ENCODE measurements at places on chromosomes 16 and 17.

- no peak for DNase-seq
These were observed 299.3 kb downstream of the SOX9 start for GRCh38 chr17:72419866-72420774.

- DNase-seq: no peak
These were observed 170.4 kb downstream of the SALL1 start for GRCh38 chr16:50980666-50981065.

GRCh38 chr17:49393491-49394255 lies 21.0 kb downstream of the PHB1 start:
- DNase-seq: peak; percentile 4

DNA sequence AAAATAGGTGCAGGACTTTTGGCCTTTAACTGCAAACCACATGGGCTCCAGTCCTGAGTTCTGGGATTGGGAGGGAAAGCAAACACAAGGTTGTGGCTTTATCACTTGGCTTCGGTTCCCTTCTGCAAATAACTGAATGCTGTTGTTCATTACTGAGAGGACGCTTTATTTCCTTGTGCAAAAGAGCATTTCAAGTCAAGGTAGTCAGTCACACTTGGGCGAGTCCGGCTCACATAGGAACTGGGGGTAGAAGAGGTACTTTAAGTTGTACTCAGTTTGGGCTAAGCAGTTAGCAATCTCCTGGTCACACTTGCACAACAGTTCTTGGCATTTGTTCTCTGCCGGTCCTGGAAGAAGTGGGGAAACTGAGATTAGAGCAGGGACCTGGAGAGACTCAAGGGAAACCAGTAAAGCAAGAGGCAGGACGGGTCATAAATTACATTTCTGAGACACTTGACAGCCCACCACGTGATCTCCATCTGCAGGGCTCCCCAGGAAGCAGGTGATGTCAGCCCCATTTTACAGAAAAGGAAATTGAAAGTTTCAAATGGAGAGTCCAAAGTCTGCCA lies 21.6 kb downstream of the PLA2G10 start:
- DNase-seq: no peak

DNA sequence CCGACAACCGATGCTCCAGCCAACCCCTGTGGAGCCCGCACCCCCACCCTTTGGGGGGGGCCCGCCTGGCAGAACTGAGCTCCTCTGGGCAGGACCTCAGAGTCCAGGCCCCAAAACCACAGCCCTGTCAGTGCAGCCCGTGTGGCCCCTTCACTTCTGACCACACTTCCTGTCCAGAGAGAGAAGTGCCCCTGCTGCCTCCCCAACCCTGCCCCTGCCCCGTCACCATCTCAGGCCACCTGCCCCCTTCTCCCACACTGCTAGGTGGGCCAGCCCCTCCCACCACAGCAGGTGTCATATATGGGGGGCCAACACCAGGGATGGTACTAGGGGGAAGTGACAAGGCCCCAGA lies 17.9 kb downstream of the NGFR start:
- no peak for DNase-seq

DNA sequence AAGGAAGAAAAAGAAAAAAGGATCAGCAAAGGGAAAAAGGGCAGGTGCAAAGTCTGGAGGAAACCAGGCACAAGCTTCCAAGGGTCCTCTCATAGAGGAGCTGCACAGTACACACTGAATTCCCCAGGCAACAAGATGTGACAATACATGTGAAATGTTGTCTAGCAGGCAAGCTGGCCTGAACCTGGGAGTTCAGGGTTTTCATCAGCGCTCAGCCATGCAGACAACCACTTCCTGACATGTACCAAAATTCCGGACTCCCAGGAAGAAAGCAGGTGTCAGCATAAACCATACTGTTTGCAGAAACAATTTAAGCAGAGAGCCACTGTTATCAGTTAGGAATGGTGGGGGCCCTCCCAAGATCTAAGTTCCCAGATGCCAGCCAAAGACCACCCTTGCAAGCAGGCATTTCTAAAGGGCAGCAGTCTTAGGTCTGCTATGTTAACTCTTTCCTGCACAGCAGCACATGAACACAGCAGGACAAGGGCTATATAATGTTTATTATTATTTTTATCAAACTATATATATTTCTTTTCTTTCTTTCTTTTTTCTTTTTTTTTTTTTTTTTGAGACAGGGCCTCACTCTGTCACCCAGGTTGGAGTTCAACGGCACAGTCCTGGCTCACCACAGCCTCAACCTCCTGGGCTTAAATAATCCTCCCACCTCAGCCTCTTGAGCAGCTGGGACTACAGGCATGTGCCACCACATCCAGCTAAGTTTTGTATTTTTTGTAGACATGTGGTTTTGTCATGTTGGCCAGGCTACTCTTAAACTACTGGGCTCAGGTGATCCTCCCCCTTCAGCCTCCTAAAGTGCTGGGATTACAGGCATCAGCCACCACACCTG lies 10.1 kb downstream of the TK2 start:
- DNase-seq: no peak

DNA sequence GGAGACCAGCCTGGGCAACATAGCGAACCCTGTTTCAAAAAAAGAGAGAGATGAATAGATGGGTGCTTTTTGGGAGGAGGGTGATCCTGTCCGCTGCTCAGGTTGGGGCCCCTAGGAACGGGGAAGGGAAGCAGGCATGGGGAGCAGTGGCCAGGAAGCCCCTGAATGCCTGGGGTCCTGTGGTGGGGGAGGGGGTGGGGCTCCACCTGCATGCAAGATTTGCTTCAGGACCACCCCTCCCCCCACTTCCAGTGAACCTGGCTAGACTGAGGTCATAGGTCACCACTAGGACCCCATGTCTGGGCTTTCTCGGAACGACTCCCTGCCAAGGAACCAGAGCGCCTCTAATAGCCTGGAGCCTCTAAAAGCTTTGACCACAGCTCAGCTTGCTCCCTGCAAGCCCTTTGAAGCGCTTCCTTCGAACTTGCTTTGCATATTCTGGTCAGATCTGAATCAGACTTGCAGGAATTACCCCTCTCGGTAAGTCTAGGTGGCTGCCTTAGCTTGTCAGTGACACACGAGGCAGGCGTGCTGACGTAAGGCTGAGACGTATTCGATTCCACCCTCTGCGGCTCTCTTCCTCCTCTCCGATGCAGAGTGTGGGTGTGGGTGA lies 3.7 kb downstream of the SOCS3 start:
- DNase-seq: peak; percentile 94

- peak; percentile 35 for DNase-seq
These were observed 572 bp downstream of the MPG start for GRCh38 chr16:78444-79150.

DNA sequence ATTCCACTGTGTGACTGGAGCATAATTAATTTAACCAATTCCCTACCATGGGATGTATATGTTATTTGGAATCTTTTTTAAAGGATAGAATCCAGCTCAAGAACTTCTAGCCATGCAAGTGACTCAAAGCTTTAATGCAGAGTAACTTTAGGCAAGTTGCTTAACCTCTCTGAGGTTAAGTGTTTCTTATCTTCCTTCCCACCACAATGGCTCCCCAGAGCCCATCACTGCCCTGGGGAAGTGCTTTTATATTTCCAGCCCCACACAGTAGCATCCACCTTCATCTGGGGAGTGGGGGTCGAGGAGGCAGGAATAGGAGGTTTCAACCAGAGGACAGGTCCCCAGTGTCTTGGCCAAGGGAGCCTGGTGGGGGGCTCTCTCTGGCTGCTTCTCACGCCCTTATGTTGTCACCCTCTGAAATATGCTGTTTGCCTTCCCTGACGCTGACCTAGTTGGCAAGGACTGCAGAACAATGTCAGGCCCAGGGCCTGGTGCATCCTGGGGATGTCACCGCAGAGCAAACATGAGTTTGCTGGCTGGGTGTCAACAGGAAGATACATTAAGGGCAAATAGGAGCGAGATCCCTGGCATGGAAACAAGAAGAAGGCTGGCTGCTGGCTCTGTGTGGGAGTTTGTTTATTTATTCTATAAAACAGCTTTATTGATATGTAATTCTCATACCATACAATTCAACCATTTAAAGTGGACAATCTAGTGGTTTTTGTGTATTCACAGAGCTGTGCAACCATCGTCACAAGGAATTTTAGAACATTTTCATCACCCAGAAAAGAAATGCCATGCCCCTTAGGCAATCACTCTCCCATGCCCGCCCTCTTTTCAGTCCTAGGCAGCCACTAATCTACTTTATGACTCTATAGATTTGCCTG lies 46.6 kb upstream of the WSB1 start:
- DNase-seq: peak; percentile 36

GRCh38 chr17:61144617-61145564 lies 254.8 kb upstream of the TBX2 start:
- DNase-seq: no peak

DNA sequence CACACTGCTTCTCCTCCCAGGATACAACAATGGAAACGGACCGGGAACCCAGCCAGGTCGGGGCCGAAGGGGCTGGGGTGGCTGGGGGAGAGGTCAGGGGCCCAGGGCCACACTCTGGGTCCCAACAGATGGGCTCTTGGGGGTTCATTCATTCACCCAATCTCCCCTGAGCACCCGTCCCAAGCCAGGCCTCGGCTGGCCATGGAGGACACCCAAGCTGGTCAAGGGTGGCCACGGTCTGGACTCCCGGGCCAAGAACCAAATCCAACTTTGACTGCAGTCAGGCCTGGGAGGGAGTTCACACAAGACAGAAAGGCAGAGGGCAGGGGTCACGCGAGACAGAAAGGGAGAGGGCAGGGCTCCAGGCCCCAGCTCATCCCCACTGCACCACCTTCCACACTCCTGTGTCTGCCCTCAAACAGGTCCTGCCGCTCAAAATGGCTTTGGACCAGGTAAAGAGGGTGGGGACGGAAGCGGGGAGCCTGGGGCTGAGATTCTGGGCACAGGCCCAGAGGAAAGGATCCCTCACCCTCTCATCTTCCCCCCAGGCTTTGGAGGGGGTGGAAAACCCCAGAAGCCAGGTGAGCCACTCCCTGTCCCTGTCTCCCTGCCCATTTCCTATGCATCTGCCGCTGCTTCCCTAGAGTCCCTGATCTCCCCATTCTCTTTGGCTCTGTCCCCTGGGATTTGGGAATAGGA lies 12.3 kb upstream of the PKMYT1 start:
- DNase-seq: no peak

DNA sequence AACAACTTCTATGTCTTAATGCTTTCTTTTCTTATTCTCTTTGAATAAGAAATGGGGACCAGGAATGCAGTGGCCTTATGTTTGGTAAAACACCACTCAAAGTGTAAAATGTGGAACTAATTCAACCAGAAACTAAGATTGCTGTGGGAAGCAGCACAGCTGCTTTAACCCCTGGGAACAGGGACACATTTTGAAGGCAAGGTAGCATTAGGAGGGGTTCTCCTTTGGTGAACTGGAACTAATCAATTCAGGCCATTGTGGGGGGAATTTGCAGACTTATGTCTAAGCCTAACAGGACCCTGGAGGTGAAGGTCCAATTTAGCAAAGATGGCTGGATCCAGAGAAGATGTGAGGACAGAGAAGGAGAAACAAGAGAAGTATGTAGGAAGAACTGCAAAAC lies 256.1 kb downstream of the ZFHX3 start:
- no peak for DNase-seq

GRCh38 chr16:53216798-53217197 lies 162.0 kb downstream of the CHD9 start:
- no peak for DNase-seq

GRCh38 chr17:72151565-72152386 lies 31.0 kb downstream of the SOX9 start:
- peak; percentile 55 for DNase-seq

- no peak for DNase-seq
These were observed at the start of gene RAB37 for GRCh38 chr17:74736513-74737298. Gene RAB37 (plus strand): TSS chr17:74737256. CDS start chr17:74737273, 17 bp downstream.

- DNase-seq: peak; percentile 67
These were observed at the start of gene MILR1 for GRCh38 chr17:64448665-64449512. Gene MILR1 (plus strand): TSS chr17:64449115. CDS start chr17:64449169, 54 bp downstream.

GRCh38 chr17:3962217-3962964 lies 1.8 kb downstream of the ATP2A3 start:
- DNase-seq: no peak

DNA sequence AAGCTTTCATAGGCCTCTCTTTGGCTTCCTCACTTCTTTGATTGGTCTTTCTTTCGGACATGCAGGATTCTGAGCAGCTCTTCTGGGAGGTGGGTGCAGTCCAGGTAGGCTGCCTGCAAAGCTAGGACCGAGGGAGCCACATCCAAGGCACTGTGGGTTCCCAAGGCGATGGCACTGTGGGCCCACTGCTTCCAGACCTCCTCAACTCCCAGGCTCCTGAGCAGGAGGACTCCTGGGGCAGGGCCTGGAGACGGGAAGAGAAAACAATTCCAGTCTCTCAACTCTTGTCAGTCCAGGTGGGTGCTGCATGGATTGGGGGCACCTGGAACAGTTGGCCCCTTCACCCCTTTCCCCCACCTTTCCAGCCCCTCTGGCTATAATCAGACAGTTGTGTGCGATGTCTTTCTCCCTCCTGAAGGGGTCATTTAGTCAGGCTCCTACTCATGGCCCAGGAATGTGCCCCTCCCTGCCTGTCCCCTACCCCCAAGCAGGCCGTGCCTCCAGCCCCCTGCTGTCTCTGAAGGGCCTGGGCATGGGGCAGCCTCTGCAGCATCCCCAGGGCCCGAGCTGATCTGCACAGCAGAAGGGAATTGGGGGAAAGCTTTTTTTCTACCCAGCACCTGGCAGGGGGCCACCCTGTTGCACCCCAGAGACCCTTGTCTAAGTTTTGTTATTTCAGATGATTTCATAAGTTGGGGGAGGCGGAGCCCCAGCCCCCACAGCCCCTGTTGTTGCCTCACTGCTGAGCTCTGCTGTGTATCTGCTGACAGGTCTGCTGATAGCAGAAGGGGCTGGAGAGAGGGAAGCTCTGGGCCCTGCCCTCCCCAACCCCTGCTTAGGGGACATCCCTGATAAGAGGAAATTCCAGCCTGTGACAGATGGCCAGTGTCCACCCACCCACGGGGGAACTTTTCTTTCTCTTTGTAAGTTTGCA lies 330.3 kb downstream of the SEC14L1 start:
- DNase-seq: peak; percentile 87

DNA sequence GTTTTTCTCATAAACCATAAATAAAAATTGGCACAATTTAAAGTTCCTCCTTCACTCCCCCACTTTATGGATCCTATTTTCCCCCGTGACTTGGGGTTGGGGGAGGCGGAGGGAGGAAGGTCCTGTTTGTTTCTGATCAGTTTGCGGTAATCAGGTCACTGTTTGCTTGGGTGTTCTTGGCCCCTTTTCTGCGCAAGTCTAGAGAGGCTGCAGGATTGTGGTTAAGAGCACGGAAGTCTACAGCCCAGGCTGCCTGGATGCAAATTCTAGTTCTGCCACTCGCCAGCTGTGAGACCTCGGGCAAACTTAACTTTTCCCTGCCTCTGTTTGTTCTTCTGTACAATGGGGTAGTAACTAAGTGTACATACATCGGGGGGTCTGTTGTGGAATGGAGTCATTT lies 12.1 kb downstream of the ATP2C2 start:
- DNase-seq: no peak

- no peak for DNase-seq
These were observed 2.0 kb upstream of the UNKL start for GRCh38 chr16:1416521-1416941.
